ENCODE measurements at places on chromosomes 1 and 21.

- peak; percentile 29 for DNase-seq
Measured at GRCh38 chr1:164423136-164423535, 135.8 kb upstream of the PBX1 start.

DNA sequence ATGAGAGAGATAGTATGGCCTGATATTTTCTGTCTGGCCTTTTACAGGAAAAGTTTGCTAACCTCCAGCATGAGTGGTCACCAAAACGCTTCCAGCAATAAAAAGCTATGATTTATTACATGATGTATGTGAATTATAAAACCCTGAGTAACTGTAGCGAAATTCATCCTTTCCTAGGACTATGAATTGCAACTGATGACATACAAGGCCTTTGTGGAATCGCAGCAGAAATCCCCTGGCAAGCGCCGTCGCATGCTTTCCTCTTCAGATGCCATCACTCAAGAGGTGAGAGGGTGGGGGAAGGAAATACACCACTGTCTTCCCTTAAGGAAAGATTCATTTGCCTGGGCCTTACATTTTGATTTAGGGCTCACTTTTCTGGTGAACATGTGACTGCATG lies 117.9 kb downstream of the MACF1 start:
- no peak for DNase-seq

DNA sequence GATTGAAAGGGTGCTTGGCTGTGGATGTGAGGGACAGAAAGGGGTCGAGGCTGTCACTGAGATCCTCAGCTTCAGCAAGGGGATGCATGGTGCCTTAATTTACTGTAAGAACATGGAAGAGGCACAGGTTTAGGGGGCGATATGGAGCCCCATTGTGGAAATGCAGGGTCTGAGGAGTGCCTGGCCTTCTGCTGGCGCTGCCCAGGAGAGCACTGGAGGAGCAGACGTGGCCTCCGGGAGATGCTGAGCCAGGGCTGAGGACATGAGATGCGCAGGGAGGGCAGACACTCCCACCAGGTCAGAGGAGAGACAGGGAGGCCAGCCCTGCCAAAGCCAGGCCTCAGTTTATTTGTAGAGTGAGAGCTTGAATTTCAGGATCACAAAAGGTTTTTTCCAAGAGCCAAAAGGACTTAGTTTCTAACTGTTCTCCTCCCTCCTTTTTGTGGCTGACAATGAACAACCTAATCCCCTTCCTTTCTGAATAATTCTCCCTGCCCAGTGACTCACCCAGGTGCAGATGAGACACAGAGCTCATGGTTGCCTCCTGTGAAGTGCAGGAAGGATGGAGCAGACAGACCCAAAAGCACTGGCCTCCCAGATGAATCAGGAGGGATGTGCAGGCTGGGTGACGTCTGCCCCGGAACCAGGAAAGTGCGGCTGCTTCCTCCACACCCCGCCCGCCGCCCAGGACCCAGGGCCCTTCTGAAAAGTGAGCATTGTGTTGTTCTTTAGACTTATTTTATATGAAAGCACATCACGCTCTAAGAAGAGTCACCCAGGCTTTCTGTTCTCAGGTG lies 73.0 kb upstream of the TMPRSS2 start:
- no peak for DNase-seq

DNA sequence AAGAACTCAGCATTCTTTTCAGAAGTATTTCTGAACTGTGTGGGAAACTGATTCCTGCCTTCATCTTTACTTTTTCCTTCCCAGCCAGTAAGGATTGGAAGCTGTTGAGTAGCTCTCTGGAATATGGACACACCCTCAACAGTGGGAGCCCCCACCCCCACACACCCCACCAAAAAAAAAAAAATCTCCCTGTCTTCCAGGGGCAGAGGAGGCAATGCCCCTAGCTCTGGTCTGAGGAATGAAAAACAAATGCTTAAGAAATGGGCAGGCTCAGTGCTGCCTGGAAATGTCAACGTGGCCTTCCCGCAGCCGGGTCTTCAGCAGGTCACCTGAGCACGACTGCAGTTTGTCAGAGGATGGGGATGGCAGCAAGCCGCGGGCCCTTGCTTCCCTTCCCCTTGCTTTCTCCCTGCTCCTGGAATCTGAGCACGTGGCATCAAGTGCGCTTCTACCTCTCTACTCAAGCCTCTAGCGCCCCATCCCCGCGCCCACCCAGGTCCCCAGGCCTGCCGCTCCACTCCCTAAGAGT lies 479 bp downstream of the RGS16 start:
- peak; percentile 55 for DNase-seq

DNA sequence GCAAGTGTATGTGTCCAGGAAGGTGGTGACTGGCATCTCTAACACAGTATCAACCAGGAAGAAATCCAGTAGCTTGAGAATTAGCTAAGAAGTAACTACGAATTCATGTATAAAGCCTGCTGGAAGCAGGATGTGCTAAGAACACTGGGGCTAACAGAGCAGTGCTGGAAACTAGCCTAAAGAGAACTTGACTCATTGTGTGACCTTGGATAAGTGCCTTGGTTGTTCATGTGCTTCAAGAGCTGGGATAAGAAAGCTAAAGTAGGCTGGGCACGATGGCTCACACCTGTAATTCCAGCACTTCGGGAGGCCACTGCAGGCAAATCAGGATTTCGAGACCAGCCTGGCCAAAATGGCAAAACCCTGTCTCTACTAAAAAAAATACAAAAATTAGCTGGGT lies 186.9 kb downstream of the RRAGC start:
- no peak for DNase-seq
